ENCODE measurements at places on chromosomes 12 and 14.

DNA sequence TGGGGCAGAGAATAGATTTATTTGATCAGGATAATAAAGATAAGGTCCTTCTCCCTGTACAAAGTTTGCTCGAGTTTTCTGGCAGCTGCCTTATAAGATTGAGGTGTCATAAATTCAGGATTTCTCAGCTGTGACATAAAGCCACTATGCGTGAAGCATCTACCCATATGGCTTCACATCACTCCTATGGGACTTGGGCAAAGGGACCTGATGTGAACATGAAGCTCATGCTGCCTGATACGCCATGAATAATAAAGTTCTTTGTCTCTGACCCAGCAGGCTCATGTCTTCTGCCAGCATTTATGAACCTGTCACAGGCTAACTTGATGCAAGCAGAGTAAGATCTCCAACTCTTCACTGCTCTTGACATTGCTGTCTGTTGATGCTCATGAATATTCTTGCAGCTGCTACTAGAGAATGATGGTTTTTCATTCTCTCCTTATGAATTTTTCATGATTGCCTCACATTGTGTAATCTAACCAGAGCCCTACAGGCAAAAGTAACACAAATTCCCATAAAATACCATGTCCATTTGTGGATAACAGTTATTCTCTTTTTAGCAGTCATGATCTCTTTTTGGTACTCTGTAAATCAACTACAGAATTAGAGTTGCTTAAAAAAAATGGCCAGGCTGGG is 49.0 kb upstream of the CPNE8 start:
- DNase-seq, result no peak

DNA sequence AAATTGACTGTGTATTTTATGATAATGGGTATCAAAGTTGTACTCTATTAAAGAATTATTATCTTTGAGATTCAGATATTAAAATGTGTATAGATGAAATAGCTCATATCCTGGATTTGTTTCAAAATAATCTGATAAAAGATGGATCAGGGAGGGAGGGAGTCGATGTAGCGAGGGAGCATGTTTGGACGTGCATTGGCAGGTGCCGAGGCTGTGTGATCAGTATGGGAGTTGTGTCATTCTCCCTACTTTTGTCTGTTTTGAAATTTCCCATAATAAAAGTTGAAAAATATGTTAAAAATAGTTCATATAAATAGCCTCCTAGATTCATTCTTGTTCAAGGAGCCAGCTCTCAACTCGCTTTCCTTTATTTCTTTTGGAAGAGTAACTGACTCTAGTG is 171.6 kb upstream of the HIF1A start:
- DNase-seq, result no peak

- no peak for DNase-seq
Observed at GRCh38 chr12:113880326-113880725, 85.8 kb downstream of the RBM19 start.

DNA sequence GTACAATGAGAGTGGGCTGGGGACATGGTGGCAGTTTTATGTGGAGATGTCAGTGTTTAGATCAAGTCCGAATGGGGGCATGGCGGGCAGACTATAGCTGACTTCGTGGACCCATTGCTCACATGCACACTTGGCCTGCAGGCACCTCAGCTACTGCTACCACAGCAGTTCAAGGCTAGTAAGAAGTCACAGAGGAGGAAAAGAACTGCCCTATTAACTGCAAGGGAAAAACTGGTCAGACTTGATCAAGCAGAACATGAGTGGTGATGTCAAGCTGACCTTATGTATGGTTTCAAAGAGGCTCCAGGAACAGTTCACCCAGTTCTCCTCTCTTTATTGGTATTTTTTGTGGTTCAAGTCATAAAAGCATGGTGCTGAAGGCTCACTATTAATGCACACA is 30.2 kb upstream of the FRS2 start:
- DNase-seq, result no peak

- DNase-seq, result no peak
Observed at GRCh38 chr12:56758728-56759262, 4.3 kb upstream of the HSD17B6 start.

- DNase-seq, result no peak
Observed at GRCh38 chr14:91009501-91010152, 50.8 kb downstream of the RPS6KA5 start.

- no peak for DNase-seq
Observed at GRCh38 chr14:34711169-34711568, 3.2 kb downstream of the CFL2 start.

GRCh38 chr12:2649201-2650030 is 145.4 kb upstream of the FKBP4 start:
- DNase-seq, result no peak

GRCh38 chr12:122947352-122947792 is 18.9 kb downstream of the ABCB9 start:
- no peak for DNase-seq

- DNase-seq, result no peak
Observed at GRCh38 chr14:73787486-73788316, 63.9 kb upstream of the PTGR2 start.

DNA sequence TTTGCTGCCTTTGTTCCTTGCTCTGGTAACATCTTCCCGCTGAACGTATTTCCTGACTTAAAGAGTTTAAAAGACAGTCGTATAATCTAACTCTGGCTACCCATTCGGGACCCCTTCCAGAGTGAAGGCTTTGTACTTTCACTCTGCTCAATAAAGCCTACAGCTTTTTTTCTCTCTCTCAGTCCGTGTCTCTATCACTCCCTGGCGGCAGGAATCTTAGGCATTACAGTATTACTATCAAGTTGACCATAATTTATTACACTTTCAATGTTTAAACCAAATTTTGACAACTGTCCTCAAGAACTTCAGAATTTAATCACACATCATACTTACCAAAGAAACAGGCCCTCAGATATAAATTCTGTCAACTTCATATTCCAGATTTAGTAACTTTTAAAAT is 967.9 kb downstream of the FSCB start:
- DNase-seq, result no peak

- DNase-seq, result no peak
Observed at GRCh38 chr12:68903511-68903910, 29.5 kb downstream of the CPM start.

GRCh38 chr14:85234156-85235025 is 295.6 kb upstream of the FLRT2 start:
- no peak for DNase-seq

DNA sequence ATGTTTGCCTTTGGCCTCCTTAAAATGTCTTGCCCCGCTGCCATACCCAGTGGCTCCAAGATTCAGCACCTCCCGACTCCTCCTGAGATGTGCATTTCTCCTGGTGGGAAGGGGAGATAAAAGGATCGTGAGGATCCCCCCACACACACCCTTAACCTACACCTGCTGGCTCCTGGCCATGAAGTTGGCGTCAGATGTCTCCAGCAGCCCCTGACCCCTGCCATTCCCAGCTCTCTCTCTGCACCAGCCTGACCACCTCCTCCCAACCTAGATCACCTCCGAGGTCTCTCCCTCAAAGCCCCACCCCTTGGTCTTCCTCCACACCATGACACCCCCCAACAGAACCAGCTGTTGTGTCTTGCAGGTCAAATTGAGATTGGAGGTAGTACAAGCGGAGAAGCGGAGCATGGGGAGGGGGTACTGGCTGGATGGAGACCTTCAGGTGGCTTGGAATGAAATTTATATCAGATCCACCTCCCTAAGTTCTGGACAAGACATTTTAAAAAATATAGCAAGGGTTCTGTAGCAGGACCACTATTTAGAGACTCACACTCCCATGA is 151.1 kb upstream of the FKBP4 start:
- DNase-seq, result no peak

Measured in NCI-H774 (cell line).